NCI-H1417 treated with DMSO at 0.1 percent for 48 hours (cell line): ENCODE measurements at places on chromosomes 5 and 9.

DNA sequence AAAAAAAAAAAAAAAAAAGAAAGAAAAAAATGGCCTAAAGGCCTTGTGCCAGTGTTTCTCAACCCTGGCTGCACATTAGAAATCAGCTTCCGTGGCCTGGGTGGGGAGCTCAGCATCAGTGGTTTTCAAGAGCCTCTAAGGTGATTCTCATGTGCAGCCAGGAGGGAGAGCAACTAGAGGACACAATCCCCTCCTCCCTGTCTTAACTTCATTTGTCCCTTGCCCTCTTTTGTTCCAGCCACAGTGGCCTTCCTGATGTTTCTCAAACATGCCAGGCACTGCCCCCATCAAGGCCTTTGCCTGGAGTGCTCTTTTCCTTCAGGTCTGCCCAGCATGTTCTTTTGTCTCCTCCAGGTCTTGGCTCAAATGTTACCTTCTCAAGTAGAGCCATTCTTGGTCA lies 42.4 kb downstream of the HOMER1 start:
- no peak for DNase-seq

DNA sequence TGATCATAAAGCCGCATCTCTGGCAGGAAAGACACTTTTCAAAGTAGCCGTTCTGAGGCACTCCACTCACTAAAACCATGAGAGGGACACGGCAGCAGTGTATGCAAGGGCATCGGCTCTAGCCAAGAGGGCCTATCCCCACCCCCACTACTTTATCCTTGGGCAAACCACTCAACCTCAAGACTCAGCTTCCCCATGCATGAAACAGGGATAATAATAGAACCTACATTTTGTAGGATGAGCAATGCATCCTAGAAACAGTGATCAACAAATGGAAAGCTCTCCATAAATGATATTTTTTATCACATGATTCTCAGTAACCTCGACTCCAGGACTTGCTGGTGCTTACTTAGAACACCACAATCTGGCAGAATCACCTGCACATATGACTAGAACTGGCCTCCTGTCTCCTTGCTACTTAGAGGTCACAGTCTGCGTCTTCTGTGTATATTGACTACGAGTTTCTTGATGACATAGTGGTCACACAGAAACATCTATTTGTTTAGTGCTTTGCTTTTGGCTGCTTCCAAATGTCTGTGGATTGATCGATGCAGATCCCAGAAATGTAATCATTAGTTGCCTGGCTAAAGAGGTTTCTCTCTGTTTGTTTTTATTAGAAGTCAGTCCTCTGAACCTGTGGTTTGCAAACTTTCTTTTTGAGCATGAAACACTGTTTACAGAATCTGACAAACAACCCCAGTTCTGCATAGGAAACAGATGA lies 102.1 kb downstream of the LHFPL2 start:
- DNase-seq, result no peak

DNA sequence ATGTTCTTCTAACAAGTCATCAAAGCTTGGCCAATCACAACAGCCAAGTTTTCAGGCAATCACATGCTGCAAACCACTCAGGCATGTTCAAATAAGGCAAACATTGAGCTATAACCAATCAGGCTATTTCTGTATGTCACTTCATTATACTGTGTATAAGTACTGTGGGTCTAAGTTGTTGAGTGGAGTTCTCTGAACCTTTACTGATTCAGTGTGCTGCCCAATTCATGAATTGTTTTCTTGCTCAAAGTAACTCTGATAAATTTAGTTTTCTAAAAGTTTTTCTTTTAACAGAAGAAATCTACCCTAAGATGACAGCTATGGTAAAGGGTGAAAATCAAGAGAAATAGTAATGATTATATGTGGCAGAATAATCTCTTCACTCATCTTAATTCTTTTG lies 805.4 kb upstream of the NUDT12 start:
- DNase-seq, result no peak

DNA sequence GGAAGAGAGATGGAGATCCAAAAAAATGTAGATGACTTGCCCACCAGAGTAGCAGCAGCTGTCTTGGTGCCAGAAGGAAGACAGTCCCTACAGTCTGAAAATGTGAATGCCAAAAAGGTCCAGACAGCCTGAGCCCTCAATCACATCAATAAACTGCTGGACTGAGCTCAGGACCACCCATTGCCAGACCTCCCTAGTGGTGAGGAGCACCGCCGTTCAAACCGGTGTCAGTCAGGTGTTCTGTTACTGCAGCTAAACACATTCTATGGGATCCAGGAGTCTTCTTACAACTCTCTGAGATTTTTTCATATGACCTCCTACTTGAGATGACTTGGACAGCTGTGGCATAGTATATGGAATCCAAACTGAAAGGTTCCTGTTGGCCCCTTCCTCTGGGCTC lies 32.0 kb upstream of the OTP start:
- DNase-seq, result no peak

DNA sequence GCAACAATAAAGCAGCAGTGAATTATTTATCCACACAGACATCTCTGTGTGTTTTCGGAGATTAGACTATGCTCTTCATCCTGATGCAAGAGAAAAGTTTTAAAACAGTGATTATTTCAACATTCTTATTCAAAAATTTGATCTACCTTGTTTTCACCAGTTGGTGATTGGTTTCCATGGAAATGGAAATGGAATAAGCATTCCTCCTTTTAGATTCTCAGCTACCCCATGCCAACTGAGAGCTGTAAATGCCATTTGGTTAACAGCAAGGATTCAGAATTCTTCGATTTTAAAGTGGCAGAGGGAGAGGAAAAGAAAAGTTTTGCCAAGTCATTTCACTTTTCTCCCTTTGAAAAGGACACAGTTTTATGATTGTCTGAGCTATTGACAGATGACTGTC lies 154.7 kb downstream of the PCSK5 start:
- DNase-seq, result no peak

DNA sequence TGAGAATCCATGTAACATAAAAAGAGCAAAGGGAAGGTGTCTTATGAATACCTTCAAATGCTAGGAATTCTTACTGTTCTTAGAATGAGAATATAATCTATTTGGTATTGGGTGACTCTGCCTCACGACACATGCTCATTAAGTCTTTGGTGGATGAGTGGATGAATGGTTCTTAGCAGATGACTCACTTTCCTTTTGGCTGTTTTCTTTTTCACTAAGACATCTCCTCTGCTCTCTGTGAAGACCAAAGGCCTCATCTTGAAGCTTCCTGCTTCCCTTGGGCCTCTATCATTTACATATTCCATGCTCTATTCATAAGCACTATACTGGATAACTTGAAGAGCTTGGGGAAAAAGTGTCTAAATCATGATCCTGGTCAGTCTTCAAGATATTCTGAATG lies 468.1 kb downstream of the SPATA31D1 start:
- DNase-seq, result no peak

- no peak for DNase-seq
These were observed 3.9 kb upstream of the CAST start for GRCh38 chr5:96658272-96658671.

- no peak for DNase-seq
These were observed 185.9 kb downstream of the KIAA0825 start for GRCh38 chr5:94432499-94432898.

DNA sequence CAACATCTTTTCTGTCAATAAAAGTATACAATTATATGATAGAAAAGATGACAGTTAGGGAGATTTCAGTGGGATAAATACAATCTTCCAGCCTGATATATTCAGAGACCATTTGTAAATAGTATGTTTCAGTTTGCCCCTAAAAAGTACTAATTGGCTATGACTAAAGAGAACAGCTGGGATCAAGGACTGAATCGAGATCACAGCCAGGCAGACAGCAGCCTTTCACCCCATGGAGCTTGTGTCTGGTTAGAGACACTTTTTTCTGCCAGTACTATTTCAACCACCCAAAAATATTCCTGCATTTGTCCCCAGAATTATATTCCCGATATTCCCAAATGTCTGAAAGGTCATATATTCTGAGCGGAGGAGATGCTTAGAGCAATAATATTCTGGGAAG lies 577.3 kb upstream of the TLE4 start:
- no peak for DNase-seq

- no peak for DNase-seq
These were observed 535.9 kb downstream of the DNAH5 start for GRCh38 chr5:13408616-13409015.

- DNase-seq, result no peak
These were observed 47.0 kb downstream of the PLK2 start for GRCh38 chr5:58412932-58413331.

DNA sequence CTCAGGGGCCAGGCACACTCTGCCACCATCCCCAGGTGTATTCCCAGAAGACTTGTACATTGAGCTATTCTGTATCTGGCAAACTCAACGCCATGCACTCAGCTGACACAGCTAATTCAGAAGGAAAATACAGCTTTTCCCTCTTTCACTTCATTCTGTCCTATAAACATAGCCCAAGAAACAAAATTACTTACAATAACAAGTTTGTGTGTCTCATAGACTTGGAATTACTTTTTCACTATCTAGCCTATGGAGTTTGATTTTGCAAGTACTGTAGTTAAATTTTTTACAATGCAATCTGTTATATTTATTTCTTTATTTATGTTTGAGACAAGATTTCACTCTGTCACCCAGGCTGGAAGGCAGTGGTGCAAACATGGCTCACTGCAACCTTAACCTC lies 125.1 kb upstream of the KLF9 start:
- no peak for DNase-seq

DNA sequence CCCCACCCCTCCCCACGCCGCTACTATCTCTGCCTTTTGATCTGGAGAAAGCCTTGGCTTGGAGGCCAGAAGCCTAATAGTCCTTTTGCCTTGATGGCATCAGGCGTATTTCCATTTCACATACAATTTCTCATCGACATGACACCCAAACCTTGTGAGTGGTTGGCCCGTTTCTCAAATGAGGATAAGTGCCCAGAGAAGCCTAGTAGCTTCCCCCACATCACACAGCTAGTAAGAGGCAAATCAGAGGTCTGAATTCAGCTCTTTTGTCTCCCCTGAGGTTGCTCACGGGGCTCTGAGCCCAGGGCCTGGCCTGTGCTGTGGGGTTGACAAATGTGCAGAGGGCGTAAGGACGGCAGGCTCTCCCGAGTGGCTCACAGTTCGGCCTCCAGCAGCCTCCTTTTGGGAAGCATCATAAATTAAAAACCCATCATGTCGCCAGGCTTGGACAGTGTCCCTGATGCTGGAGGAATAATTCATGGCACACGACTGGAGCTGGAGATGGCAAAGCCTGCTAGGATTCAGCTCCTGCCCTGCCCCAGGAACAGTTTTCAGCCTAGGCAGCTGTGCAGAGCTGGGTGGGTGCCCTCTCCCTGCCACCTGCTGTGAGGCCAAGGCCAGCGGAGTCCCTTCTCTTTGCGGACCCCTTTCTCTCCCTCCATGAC lies 263.8 kb downstream of the NSG2 start:
- DNase-seq, result no peak

DNA sequence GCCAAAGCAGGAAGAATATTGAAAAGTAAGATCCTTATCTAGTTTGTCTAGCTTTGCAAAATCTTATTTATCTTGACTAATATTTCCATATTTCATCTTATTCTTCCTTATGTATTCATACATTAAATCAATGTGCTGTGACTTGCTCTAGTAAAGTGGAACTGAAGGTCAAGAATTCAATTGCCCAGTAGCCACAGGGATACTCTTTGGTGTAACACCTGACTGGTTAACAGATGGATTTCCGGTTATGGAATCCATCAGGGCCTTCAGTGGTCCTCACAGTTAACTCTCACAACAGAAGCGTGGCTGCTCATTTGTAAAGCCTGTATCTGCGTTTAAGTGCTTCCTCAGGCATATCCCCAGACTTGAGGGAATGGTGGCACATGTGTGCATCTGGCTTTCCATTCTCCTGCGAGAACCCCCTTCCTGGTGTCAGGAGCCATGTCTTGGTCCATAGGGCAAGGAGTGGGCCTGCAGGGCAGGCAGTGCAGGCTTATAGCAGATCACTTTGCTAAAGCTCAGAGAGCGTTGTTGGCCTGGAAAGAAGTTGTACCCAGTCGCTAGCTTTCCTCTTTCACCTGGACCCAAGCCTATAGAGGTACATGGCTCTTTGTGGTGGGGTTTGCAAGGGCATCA lies 99.2 kb downstream of the HSPA4 start:
- DNase-seq, result no peak

GRCh38 chr9:86550401-86550800 lies 196.2 kb upstream of the TUT7 start:
- DNase-seq, result no peak

DNA sequence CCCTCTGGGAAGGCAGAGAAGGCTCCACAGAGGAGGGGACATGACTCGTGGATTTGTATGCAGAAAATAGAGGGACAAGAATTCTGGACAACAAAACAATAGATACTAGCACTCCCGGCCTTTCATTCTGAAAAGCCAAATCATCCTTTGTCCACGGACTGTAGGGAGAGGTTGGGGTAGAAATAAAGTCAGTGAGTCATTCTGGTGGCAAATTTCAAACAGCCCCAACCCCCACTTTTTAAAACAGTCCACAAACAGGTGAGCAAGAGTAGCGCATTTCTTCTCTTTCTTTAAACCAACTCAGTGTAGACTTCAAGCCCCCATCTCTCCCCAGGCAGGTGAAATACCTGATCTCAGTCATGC lies 56.1 kb downstream of the PTPDC1 start:
- no peak for DNase-seq

GRCh38 chr5:175517824-175518450 lies 39.6 kb downstream of the SFXN1 start:
- DNase-seq, result no peak

GRCh38 chr5:180206993-180207392 lies 2.0 kb downstream of the RASGEF1C start:
- no peak for DNase-seq

DNA sequence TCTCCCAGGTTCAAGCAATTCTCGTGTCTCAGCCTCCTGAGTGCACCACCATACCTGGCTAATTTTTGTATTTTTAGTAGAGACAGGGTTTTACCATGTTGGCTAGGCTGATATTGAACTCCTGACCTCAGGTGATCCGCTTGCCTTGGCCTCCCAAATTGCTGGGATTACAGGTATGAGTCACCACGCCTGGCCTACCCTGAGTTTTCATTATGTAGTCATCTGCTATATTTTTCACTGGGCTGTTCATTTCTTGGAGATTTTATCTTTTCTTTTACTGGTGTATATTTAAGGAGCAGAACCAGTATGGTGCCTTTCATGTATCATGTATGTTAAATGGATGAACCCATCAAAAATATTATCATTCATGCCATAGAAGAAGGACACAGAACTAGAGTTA lies 377.0 kb upstream of the ACTBL2 start:
- DNase-seq, result no peak

DNA sequence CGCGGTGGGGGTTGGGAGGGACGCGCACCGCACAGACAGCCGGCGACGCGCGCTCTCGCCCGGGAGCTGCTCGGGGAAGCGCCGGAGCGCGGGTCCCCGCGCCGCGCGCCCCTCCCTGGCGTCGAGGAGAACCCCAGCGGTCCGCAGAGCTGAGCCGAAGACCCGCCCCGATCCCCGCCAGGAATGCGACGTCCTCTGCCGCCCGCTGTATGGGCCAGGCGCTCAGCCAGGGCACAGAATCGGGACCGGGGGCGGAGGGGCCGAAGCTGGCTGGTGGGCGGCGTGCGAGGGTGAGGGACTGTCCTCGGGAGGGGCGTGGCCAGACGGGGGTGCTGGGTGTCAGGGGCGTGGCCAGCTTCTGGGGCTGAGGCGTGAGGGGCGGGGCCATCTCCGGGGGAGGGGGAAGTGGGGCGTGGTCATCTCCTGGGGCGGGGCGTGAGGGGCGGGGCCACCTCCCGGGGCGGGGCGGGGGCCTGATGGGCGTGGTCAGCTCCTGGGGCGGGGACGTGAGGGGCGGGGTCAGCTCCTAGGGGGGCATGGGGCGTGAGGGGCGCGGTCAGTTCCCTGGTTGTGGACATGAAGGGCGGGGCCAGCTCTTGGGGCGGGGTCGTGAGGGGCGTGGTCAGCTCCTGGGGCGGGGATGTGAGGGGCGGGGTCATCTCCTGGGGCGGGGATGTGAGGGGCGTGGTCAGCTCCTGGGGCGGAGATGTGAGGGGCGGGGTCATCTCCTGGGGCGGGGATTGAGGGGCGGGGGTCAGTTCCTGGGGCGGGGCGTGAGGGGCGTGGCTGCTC lies 965 bp downstream of the PTGDS start:
- no peak for DNase-seq
